ENCODE measurements at places on chromosomes 16 and 17.

DNA sequence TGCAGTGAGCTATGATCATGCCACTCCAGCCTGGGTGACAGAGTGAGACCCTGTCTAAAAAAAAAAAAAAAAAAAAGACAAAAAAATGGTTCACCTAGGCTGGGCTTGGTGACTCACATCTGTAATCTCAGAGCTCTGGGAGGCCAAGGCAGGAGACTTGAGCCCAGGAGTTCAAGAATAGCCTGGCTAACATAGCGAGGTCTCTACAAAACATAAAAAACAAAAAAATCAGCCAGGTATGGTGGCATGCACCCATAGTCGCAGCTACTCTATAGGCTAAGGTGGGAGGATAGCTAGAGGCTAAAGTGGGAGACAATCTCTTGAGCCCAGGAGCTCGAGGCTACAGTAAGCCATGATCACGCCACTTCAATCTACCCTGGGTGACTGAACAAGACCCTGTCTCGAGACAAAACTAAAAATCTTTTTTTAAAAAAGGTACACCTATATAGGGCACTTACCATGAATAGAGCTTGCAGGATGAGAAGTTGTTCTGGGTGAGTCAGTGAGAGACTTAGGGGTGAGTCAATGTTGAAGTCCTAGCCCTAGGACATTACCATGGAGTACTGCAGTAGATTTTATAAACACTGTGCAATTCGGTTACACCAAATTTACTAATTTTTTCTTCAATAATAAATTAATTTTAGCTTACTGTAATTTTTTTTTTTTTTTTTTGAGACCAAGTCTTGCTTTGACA lies 19.0 kb downstream of the USP32 start:
- peak; percentile 86 for DNase-seq

DNA sequence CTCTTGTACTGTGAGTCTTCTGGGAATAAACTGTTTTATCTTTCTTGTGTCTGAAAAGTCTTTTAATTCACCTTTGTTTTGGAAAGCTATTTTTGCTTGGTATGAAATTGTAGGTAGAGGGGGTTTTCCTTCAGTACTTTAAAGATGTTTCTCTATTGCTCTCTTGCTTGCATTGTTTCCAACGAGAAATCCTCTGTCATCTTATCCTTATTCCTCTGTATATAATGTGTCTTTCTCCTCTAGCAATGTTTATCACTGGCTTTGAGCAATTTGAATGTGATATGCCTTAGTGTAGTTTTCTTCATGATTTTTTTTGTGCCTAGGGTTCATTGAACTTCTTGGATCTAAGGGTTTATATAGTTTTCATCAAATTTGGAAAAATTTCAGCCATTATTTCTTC lies 96.3 kb downstream of the CDK5R1 start:
- DNase-seq, result no peak

DNA sequence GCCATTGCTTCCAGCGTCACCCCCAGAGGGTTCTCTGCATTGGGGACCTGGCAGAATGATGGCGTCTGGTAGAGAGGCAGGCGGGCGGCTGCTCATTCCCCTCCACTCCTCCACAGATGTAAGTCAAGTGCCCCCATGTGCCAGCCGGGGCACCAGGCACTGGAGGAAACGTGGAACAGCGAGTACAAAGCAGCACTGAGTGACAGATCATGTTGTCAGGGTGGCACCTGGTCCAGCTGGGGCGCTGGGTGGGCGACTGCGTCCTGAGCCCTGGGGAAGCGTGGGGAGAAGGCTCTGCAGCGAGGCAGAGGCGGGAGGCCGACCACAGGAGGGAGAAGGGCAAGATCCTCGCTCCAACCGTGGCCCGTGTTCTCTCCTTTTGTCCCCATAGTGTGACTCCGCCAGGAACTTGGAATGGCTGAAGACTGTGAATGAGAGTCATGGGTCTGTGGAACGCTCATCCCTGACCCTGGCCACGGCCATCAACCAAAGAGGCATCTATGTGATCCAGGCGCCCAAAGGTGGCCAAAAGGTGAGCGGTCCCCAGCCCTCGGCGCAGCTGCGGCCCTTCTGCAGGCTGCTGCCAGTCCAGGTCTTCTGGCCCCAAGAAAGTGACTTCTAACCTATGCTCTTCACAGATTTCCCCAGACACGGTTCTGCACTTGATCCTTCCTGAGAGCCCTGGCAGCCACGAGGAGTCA lies 76.7 kb downstream of the RNF213 start:
- DNase-seq, result no peak

- peak; percentile 56 for DNase-seq
These were observed 834 bp upstream of the TXNDC11 start for GRCh38 chr16:11743308-11744074.

DNA sequence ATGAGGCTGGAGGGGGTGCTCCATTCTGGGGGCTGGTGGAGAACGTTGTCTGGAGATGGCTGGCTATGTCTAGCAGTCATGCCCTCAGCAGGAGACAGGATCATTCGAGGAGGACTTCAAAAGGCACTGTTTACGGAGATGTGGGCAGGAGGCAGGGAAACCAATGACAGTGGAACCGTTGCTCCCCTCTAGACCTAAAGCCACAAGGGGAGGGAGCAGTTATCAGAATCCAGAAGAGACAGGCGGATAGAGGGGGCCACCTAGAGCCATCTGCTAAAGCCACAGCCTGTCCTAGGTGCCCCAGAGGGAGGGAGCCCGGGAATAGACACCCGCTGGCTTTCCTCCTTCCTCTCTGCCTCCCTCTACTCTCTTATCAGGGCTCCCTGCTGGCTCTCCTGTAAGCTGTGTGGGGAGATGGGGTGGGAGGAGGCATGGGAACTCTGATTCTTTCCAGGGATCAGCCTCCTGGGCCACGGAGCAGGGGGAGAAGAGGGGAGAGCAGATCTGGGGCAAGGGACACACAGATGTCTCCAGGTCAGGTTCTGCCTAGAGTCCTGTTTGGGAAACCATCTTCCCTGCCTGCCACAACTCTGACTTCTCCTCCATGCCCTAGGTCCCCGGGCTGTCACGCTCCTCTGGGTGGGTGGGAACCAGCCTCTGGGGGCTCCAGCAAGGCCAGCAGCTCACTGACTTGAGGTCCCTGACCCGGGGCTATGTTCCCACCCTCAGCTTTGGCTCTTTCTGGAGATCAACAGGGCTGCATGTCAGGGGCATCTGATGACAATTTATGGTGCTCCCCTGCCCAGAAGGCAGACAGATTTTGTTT lies 42.3 kb downstream of the IRX3 start:
- DNase-seq, result no peak

GRCh38 chr16:2091547-2092255 lies 43.9 kb downstream of the TSC2 start:
- DNase-seq, result no peak

DNA sequence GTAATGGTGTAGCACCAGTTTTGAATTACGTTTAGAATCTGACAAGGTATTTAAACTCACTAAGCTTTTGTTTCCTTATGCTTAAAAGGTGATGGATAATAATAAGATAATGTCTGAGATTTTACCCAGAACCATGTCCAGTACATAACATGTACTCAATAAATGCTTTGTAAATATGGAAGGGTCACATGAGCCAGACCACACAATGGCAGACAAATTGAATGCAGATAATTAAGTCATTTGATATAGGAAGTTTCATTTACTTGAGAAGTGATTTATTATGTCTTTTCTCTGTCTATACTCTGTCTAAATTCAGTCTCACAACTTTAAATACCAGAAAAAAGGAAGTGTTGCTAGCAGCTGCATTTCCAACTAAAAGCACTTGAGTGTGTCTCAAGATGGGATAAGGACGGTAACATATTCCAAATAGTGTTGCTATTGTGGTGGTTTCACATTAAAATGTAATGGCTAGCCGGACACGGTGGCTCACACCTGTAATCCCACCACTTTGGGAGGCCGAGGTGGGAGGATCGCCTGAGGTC lies 52.5 kb upstream of the DHX40 start:
- no peak for DNase-seq

- no peak for DNase-seq
These were observed 118.6 kb downstream of the TANGO6 start for GRCh38 chr16:68961778-68962402.

DNA sequence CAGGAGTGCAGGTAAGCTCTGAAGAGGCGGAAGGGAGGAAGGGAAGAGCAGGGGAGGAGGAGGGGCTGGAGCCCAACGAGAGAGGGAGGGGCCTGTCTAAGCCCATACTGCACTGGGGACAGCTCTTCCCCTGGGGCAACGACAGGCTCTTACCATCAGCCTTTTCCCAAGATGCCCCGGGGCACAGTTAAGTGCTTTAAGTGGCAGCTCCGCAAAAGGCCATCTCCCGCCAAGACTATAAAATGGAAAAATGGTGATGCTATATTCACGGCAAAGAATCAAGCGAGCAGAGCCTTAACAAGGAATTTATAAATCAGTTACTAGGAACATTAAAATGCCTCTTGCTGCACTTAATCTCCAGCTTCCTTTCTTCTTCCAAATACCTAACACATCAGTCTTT lies 110.2 kb upstream of the NLRP1 start:
- DNase-seq, result no peak

- DNase-seq, result peak; percentile 8
These were observed 309.2 kb downstream of the MAP2K6 start for GRCh38 chr17:69723741-69724140.

DNA sequence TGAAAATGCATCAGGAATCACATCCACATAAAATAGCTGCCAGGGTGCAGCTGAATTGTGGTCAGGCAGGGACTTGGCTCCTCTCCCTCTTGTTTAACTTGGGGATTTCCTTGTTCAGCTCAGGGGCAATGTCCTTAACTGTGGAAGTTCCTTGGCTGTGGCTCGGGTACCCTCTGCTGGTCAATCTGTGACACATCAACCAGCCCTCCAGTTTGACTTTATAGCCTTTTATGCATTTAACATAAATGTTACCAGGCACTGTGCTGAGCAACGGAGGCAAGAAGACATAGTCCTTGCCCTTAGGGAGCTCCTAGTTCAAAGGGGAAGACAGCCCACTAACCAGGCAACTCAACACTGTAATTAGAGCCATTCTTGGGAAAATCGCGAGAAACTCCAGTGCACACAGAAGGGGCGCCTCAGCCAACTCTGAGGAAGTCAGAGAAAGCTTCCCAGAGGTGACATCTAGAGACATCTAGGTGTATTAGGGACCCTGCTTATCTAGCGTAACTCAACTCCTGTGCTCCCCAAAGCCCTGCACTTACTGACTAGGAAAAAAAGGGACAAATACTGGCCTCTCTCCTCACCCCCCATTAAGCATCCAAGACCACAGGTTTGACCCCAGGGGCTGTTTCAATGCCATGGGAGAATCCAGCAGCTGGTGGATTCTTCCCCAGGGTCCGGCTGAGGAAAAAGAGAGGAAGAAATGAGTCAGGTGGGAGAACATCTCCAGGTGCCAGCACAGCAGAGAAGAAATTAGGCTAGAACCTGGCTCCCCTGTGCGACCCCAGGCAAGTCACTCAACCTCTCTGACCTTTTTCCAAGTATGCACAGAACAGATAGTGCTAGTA lies 17.3 kb upstream of the EEF2K start:
- peak; percentile 80 for DNase-seq

- DNase-seq, result no peak
These were observed 25.6 kb upstream of the USP7 start for GRCh38 chr16:8989099-8989878.

DNA sequence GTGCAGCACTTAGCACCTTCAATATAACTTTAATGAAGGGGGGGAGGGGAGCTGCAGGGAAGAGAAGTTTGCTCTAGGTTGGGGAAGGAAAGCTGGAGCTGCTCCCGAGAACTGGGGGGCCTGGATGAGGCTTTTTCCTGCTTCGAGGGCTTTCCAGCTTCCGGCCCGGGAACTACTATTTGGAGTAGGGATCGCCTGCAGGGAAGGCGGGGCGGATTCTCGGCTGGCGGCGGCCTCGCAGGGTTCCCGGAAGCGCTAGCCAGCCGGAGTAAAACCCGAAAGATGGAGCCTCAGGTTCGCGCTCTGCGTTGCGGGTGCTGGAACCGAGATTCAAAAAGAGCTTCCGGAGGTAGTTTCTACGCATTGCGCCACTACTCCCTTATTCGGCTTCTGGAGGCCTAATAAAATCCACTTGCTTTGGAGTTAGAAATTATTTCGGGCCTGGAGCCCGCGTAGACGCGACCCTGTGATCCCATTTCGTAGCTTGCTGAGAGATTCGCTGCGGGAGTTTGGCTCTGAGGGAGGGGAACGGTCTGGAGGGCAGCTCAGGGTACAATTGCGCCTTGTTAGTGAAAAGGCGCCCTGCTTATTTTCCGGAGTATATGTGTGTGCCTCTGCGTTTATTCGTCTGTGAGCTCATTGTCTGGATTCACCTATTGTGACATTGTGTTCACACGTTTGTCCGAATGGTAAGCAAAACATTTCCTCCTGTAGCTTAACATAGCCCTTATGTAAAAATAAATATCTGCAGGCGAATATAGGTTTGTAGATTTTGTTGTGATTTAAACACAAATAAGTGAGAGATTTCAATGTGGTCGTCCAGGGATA lies 652 bp downstream of the PRAC2 start:
- DNase-seq, result no peak

GRCh38 chr17:38539386-38539785 lies 66.4 kb downstream of the SRCIN1 start:
- DNase-seq, result no peak

GRCh38 chr16:90035902-90036301 lies 16.6 kb upstream of the DBNDD1 start:
- no peak for DNase-seq

DNA sequence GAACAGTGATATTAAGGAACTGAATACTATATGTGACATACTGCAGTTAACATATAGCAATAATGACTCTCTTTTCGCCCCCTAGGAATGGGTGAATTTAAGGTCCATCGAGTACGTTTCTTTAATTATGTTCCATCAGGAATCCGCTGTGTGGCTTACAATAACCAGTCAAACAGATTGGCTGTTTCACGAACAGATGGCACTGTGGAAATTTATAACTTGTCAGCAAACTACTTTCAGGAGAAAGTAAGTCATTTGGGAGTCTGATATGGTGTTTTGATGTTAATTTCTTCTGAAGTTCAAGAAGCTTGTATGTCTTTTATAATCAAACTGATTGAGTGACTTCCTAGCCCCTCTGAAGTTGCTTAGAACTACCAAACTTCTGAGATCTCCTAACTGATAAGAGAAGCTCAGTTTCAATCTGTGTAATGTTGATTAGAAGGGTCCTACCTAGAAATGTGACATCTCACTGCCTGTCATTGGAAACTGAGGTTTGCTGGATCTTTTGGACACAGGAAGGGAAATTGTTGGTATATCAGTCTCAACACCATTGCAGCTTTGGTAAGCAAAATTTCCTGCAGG lies 1.0 kb downstream of the UTP4 start:
- DNase-seq, result no peak

DNA sequence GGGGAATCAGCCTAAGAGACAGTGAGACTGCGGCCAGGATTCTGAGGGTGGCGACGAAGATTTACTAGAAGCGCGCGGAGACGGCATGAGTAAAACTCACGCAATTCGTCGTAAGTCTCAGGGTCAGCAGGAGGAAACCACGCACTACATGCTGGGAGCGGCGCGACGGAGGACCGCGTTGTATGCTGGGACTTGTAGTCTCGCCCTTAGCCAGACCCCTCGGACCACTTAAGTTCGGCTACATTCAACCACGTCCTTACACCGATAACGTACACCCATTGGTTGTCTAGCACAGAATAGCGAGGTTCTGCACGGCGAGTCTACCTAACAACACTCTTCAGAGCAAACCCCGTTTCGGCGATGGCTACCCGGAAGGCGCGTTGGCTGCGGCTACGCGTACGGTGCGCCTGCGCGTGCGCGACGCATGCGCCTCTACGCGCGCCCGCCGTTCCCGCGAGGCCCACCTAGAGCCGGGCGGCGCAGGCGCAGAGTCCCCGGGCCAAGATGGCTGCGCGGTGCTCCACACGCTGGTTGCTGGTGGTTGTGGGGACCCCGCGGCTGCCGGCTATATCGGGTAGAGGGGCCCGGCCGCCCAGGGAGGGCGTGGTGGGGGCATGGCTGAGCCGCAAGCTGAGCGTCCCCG lies at the start of gene DNAJA3:
Gene DNAJA3 (plus strand): TSS at position 491 of the 643 bp plus-strand sequence. CDS start 14 bp downstream, at position 505.
- DNase-seq, result peak; percentile 92

GRCh38 chr17:20191056-20191455 lies 181.9 kb downstream of the SPECC1 start:
- DNase-seq, result peak; percentile 80
